ENCODE measurements at places on chromosomes 6 and 20.

- no peak for DNase-seq
Measured at GRCh38 chr6:41529970-41530369, 16.2 kb upstream of the FOXP4 start.

DNA sequence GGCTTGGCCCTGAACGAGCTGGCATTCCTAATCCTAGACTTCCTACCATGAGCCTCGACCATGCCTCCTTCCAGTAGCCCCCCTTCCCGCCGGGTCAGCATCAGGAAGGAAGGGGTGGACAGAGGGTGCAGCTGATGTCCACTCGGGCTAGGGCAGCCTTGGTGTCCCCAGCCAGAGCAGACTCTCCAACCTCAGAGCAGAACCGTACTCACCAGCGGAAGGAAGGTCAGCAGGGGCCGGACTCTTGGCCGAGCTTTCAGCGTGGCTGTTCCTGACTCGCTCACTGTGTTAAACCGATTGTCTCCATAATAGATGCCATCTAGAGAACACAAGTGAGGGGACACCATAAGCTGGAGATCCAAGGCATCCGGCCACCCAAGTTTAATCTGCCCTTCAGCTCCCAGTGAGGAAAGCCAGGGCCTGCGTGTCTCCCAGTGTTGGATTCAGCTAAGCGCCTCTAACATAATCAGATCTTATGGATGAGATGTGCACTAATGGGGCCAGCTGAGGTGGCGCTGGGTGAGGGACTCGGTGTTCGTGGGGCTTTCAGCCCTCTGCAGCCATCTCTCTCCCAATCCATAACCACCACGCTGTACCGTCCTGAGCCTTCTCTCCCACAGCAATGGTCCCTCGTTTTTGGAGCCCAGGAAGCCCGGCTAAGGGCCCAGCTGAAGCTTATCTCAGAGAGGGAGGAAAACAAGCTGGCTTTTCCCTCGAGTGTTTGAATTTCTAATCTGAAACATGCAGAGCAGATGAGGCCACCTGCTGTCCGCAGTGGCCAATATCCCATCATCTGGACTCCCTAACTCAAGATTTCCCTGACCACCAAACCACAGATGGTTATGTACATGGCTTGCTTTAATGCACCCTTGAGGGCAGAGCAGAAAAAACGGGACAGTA, 13.7 kb downstream of the C6orf132 start:
- DNase-seq = no peak

DNA sequence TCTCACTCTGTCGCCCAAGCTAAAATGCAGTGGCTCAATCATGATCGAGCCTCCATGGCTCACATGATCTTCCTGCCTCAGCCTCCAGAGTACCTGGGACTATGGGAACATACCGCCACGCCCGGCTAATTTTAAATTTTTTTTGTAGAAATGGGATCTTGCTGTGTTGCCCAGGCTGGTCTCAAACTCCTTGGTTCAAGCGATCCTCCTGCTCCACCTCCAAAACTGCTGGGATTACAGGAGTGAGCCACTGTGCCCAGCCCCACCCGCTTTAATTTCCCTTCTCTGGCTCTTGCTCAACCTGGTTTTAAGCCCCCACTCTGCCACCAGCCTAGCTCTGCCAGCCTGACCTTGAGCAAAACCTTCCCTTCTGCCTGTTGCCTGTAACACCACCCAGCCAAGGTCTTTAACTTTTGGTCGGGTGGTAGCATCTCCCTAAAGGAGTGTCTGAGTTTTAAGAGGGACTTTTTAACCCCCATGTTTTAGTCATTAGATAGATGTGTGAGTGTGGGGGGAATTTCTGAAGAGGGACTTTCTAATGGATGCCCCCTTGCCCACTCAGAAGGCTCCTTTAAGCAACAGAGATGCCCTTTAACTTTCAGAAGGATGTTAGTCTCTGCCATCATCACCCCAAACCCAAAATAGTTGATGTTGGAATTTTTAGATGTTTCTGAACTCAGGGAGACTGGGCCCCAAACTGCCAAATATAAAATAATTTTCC, 71.8 kb upstream of the FOXP4 start:
- DNase-seq = no peak

DNA sequence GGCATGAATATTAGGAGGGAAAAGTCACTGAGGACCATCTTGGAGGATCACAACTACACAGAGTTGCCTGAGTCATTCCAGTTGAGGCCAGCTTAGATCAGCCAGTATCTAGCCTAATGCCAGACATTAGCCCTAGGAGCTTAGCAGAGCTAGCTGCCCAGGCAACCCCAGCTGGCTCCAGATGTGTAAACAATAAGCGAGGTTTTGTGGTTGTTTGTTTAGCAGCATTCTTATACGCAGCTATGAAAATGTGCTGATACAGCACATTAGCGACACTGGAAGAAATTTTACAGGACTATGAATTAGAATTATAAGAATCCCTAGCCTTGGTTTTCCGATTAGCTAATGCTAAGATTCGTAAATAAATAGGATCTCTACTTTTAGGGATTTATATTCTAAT, 59.3 kb downstream of the BTBD3 start:
- DNase-seq = no peak

DNA sequence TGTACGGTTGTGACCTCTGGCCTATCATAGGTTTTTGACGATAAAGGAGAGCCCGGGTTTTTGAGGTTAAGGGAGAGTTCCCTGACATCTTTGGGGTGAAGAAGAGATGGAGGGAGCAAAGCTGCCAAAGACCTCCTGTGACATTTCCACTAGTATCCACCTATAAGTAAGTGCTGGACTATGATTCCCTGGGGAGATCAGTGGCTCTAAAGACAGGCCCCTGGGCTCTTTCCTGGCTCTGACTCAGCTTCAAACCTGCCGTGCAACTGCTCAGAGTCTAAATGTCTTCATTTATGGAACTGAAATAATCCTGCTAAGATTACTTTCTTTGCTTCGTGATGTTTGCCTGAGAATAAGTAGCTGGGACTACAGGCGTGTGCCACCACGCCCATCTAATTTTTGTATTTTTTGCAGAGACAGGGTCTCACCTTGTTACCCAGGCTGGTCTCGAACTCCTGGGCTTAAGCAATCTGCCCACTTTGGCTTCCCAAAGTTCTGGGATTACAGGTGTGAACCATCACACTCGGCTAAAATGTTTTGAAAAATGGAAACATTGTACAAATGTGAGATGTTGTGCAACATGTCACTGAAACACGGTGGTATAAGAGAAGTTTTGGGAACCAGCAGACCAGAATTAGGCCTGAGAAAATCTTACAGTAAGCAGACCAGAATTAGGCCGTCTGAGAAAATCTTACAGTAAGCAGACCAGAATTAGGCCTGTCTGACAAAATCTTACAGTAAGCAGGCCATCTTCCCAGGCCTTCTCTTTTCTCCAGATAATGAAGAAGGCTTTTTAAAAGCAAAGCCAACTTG, 1.1 kb upstream of the PAQR8 start:
- DNase-seq = no peak

DNA sequence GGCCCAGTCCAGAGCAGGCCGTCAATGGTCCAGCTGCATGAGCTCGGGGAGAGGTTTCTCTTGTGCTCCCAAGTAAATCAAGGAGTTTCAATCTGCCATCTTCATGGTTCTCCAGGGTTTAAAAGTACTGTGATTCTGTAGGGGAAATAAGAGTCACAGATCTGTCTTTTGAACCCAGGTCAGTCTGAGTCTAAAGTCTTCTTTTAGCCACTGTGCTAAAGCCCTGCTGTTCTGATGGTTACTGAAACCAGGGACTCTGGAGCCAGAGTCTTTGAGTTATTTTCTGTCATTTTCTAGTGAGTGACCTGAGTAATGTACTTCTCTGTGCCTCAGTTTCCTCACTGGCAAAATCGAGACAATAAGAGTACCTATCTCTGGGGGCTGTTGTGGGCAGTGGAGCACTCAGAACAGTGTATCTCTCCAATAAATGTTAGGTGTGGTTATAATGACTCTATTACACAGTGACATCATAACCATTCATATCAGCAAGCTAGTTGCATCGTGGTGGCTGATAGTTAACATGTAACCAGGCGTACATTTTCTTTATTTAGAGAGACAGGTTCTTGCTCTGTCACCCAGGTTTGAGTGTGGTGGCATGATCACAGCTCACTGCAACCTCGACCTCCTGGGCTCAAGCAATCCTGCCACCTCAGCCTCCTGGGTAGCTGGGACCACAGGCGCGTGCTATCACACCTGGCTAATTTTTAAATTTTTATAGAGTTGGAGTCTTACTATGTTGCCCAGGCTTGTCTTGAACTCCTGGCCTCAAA, 74.6 kb upstream of the KCNG1 start:
- DNase-seq = no peak

- no peak for DNase-seq
Measured at GRCh38 chr6:91045161-91045560, 458.3 kb upstream of the MAP3K7 start.

- no peak for DNase-seq
Measured at GRCh38 chr6:3321875-3322274, 63.1 kb downstream of the PSMG4 start.

DNA sequence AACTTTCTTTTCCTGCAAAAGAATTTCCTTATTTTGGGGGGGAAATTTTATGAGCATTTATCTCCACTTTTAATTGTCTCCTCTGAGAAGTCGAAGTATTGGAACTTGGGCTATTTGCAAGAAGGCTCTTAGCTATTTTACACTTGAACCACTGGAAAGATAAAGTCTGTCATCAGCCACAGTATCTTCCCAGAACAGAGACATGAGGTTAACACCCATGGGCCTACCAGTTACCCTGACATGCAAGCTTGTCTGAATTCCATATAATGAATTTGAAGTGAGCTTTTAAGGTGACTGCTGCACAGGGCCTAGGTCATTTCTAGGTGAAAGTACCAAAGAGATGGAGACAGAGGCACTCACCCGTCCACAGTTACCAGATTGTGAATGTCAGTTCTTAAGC, 193.1 kb downstream of the SIM1 start:
- DNase-seq = no peak

DNA sequence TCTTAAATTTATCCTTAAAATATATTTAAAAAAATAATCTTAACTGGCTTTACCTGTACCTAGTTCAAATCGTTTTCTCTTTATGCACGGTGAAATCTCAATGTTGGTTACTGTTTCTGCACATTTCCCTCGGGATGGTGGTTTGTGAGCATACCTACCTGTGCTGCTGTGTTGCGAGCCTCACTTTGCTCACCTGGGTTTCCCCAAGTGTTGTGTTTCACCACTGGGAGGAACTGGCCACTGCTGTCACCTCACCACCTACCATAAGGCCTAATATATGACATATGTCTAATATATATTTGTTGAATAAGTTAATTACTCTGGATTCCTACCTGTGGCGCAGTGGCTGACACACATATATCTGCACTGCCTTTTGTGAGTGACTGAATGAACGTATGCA, 493.5 kb upstream of the FLRT3 start:
- DNase-seq = no peak

GRCh38 chr20:46021361-46022359, 7.4 kb upstream of the SLC12A5 start:
- no peak for DNase-seq

GRCh38 chr6:129646642-129647041, 63.3 kb downstream of the ARHGAP18 start:
- DNase-seq = no peak

Data from stimulated activated CD4-positive, alpha-beta T cell treated with anti-CD3 and anti-CD28 coated beads, Interleukin-1b, Interleukin-23, amount 100 ng/mL, for 4 hours (primary cell).